Activated naive CD4-positive, alpha-beta T cell treated with anti-CD3 and anti-CD28 coated beads, Interleukin-2, amount 50 U/mL, for 72 hours (primary cell): ENCODE measurements at places on chromosomes 7 and 10. TPM values are rescaled to one million over a fixed set of nuclear protein-coding genes. Genes with fewer than 3 reads are reported as not detected.

CYP3A4 gene
- total RNA-seq, result not detected

GRCh38 chr7:1691096-1691495 lies 21.0 kb downstream of the ELFN1 start:
- DNase-seq, result no peak

RPEL1 gene
- not detected for total RNA-seq

GRCh38 chr7:36658335-36659171 lies 65.7 kb downstream of the AOAH start:
- no peak for DNase-seq

- no peak for DNase-seq
These were observed 56.0 kb upstream of the CHST15 start for GRCh38 chr10:124149189-124150042.

DNA sequence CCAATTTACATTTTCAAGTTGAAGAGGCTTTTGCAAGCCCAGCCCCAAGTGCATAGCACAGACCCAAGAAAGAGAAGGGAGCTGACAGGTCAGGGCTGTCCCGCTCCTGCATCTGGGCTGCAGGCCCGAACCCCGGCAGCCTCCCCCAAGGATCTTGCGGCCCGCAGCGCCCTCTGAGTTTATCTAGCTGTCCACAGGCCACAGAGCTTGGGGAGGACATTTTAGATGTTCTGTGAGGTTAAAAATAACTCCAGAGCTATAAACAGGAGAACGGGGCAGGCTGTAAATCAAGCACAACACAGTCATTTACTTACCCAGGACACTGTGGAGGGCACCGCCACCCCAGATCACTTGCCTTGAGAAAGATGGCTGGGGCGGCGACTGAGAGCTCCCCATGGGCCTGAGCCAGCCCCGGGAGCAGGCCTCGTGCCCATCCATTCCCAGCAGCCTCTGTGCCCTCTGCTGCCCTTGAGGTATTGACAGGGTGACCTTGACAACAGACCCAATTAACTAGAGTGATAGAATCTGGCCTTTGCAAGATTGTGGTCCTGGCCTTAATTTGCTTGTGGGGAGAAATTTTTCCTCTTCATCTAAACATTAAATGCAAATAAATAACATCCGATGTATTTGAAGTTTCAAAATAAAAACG lies 563.0 kb downstream of the TCERG1L start:
- no peak for DNase-seq

- no peak for DNase-seq
These were observed 25.3 kb downstream of the CROT start for GRCh38 chr7:87370660-87371180.

DNA sequence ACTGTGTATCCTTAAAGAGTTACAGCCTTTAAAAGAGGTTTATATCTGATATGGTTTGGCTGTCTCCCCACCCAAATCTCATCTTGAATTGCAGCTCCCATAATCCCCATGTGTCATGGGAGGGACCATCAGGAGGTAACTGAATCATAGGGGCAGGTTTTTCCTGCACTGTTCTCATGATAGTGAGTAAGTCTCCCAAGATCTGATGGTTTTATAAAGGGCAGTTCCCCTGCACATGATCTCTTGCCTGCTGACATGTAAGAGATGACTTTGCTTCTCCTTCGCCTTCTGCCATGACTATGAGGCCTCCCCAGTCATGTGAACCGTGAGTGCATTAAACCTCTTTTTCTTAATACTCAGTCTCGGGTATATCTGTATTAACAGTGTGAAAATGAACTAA lies 9.7 kb downstream of the RTKN2 start:
- no peak for DNase-seq

LBX1 gene
- total RNA-seq, result not detected
